ENCODE measurements at places on chromosomes 1 and 21. TPM values are rescaled to one million over a fixed set of nuclear protein-coding genes. Genes with fewer than 3 reads are reported as not detected.

GRCh38 chr1:188365874-188366273, 1537.1 kb downstream of the PLA2G4A start:
- no peaks in the 10 kb centered on the region for H3K36me3 ChIP-seq
- H3K27me3 ChIP-seq = no peaks in the 10 kb centered on the region
- no peak overlapping the region for H3K27ac ChIP-seq
- no peak overlapping the region for H3K4me3 ChIP-seq
- no peaks in the 10 kb centered on the region for H3K4me1 ChIP-seq

- DNase-seq = no peak
- no peak overlapping the region for H3K4me3 ChIP-seq
- no peaks in the 10 kb centered on the region for H3K36me3 ChIP-seq
Observed at GRCh38 chr1:149888999-149889289, 10.4 kb upstream of the BOLA1 start.

- H3K27me3 ChIP-seq = no peaks in the 10 kb centered on the region
- peaks cover 33% of the 10 kb centered on the region for H3K4me1 ChIP-seq
- H3K4me3 ChIP-seq = no peak overlapping the region
- H3K36me3 ChIP-seq = peaks cover 21% of the 10 kb centered on the region
Observed at GRCh38 chr1:52518962-52519361, 33.9 kb downstream of the TUT4 start.

DNA sequence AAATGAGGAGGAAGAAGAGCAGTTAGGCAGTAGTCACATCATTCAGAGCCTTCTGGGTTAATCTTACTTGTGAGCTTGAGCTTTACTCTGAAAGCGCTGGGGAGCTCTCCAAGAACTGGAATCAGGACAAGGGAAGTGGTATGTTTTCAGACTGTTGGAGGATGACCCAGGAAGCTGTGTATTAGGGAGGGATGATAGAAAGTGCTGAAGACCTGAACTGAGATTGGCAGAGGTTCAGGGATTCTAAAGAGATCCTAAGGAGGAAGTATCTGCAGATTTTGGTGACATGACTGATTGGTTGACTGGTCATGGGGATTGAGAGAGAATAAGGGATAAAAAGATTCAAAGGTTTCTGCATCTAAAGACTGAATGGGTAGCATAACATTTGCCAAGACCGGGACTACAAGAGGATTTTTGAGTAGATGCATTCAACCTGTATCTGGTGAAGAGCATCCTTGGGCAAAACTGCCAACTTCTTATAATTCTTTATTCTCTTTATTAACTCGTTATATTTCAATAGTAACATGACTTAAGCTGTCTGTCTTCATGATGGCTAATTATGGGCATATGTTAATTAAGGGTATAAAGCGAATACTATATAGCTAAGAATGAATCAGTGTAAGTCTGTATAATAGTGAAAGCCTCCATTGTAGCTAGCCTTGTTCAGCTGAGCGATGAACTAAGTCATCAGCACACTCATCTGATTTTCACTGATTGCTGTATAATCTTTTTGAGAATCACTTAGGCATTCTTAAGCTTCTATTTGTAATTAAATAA, 41.8 kb downstream of the XCL1 start:
- no peak overlapping the region for H3K4me3 ChIP-seq
- DNase-seq = no peak
- no peaks in the 10 kb centered on the region for H3K36me3 ChIP-seq
- no peak overlapping the region for H3K27ac ChIP-seq

The CYP2J2 gene
- 0.16 TPM for total RNA-seq

- H3K36me3 ChIP-seq = no peaks in the 10 kb centered on the region
- H3K4me3 ChIP-seq = no peak overlapping the region
- peaks cover 10% of the 10 kb centered on the region for H3K27me3 ChIP-seq
- no peak for DNase-seq
Observed at GRCh38 chr1:17218939-17219338, 14.0 kb downstream of the PADI1 start.

The TDRD5 gene
- not detected for total RNA-seq

The GBP7 gene
- total RNA-seq = not detected

DNA sequence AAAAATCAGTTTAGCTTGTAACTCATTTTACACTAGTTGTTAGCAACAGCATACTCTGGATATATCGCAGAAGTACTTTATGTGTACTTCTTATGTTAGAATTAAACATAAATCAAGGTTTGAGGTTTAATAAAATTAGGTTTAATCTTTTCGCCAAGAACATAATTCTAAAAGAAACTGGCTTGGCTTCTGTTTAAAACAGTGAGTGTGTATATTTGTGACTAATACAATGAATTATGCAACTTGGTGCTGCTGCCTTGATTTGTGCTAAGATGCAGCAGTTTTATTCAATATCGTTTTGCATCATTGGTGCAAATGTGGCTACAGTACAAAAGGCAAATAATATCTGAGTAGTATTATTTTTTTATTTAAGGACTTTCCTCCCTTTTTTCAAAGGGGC, 44.8 kb downstream of the USP25 start:
- no peaks in the 10 kb centered on the region for H3K27me3 ChIP-seq
- peaks cover 24% of the 10 kb centered on the region for H3K36me3 ChIP-seq
- no peak overlapping the region for H3K4me3 ChIP-seq
- peaks cover 18% of the 10 kb centered on the region for H3K4me1 ChIP-seq
- DNase-seq = no peak
- H3K27ac ChIP-seq = no peak overlapping the region

The CLCNKB gene
- not detected for total RNA-seq

GRCh38 chr1:5910276-5910620, 82.0 kb downstream of the NPHP4 start:
- H3K4me3 ChIP-seq = no peak overlapping the region
- H3K27ac ChIP-seq = no peak overlapping the region
- no peaks in the 10 kb centered on the region for H3K4me1 ChIP-seq
- DNase-seq = no peak

DNA sequence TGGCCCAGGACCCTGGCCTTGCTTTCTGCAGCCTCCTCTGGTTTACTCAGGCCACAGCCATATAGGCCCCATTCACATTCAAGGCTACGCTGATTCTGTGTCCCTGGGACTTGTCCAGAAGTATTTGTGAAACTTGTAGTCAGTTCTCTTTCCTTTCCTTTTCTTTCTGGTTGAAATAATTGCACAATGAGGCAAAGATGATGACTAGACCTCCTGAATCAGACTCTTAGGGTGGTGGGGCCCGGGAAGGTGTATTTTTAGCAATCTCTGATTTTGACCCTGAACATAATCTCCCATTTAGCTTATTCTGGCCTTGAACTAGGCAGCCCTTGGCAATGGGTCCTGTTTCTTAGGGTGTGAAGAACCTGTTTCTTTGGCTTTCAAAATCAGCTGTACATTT, 39.9 kb downstream of the STUM start:
- H3K27me3 ChIP-seq = no peaks in the 10 kb centered on the region
- H3K36me3 ChIP-seq = no peaks in the 10 kb centered on the region
- H3K4me1 ChIP-seq = no peaks in the 10 kb centered on the region
- H3K27ac ChIP-seq = no peak overlapping the region
- DNase-seq = no peak

DNA sequence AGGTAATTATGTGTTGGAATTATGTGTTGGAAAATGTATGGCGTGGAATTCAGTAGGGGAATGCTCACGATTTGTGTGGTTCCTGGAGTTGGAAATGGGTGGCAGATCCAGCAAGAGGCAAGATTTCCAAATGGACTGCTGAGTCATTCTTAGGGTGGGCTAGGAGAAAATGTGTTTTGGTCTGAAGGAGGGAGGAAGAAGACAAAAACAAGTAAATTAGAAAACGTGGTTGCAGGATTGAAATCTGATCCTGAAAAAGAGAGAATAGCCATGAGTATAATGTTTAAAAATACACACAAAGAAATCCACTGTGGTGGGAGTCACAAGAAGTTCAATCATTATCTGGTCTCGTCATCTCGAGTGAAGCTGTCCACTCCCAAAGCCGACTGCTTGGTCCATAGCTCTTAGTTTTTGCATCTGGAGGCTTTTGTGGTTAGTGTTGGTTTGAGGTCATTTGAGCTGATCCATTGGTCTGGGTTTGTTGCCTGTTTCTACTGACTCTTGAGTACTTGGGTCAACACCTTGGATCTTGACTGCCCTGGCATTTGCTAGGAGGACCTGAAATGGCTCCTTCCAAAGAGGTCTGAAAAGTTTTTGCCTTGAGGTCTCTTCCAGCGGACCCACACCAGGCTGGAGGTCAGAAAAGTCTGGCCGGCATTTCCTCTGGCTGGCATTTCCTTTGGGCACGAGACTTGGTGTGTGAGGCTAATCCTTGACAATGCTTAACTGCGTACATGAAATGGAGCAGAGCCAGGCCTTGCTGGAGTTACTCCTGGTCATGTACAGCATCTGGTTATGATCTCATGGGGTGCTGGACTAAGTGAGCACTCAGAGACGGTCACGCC, 9.2 kb downstream of the MX2 start:
- DNase-seq = no peak
- H3K4me1 ChIP-seq = peaks cover 29% of the 10 kb centered on the region
- no peaks in the 10 kb centered on the region for H3K27me3 ChIP-seq

DNA sequence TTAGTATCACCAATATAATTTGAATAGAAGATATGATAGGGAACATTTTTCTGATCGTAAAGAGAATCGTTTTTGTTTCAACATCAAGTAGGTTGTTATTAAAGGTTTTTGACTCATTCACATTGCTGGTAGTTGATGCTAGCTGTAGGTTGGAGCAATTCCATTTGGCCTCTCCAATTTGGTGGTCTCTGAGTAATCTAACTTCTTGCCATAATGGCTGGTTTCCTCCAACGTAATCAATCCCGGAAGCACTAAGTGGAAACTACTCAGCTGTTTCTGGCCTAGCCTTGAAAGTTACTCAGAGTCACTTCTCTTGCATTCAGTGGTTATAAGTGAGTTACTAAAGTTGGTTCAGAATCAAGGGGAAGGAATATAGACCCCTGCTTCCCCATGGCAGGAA, 26.0 kb downstream of the RCOR3 start:
- H3K27me3 ChIP-seq = no peaks in the 10 kb centered on the region
- H3K4me3 ChIP-seq = no peak overlapping the region
- H3K36me3 ChIP-seq = peaks cover 50% of the 10 kb centered on the region

The HSD3B2 gene
- total RNA-seq = not detected

DNA sequence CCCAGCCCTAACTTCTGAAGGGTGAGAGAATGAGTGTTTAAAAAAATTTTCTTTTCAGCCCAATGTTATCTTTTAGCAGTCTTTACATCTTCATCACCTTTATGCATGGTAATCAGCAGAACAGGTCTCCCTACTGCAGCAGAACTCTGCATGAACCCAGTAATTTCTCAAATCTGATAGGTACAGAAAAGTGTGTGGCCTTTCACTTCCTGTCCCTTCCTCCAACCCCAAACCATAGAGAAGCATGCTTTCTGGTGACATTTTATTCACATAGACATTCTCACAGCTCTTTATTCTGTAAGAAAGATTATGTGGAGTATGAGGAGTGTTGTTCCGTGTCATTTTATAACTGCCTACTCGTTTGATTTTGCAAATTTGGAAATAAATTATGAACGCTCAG, 68.6 kb downstream of the RPAP2 start:
- peak overlapping the region; percentile 22 for H3K4me3 ChIP-seq
- peak overlapping the region; percentile 44 for H3K27ac ChIP-seq
- peaks cover 54% of the 10 kb centered on the region for H3K36me3 ChIP-seq
- DNase-seq = no peak

The GFI1 gene
- 99.4 TPM for total RNA-seq

The TFF2 gene
- total RNA-seq = not detected

GRCh38 chr1:234069760-234070159, 165.3 kb downstream of the SLC35F3 start:
- H3K4me1 ChIP-seq = no peaks in the 10 kb centered on the region
- no peak overlapping the region for H3K27ac ChIP-seq
- no peaks in the 10 kb centered on the region for H3K36me3 ChIP-seq

GRCh38 chr1:10338047-10338446, 60.8 kb upstream of the PGD start:
- H3K27ac ChIP-seq = no peak overlapping the region
- H3K4me3 ChIP-seq = no peak overlapping the region
- H3K4me1 ChIP-seq = no peaks in the 10 kb centered on the region
- peak; percentile 11 for DNase-seq
- H3K36me3 ChIP-seq = peaks cover 30% of the 10 kb centered on the region

The MEX3A gene
- total RNA-seq = 1.6 TPM

DNA sequence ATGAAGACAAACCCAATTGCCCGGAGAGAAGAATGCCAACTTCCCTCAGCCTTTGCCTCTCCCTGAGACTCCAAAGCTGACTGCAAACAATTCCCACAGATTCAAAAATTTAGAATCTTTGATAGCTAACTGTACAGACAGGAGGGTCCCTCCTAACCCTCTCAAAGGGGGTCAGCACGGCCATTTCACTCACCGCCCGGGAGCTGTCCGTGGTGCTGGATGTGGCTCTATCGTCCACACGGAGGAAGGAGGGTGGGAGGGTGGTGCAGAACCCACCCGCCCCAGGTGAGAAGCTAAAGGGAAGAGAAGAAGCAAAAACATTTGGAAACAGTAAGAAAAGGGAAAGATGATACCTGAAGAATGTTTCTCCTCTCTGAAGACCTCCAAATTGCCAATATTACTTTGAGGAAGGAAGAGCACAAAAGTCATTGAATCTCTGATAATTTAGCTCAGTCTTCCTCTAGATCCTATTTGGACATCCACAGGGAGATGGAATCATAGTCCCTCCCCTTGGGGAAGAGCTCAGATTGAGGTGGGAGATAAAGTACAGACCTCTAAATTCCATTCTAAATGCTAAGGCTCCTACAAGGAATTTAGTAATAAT, 45.6 kb downstream of the RHBG start:
- DNase-seq = no peak
- H3K4me1 ChIP-seq = peaks cover under 1% of the 10 kb centered on the region
- no peaks in the 10 kb centered on the region for H3K36me3 ChIP-seq
- H3K4me3 ChIP-seq = no peak overlapping the region
- no peak overlapping the region for H3K27ac ChIP-seq
- peaks cover 74% of the 10 kb centered on the region for H3K27me3 ChIP-seq

The RHD gene
- not detected for total RNA-seq

DNA sequence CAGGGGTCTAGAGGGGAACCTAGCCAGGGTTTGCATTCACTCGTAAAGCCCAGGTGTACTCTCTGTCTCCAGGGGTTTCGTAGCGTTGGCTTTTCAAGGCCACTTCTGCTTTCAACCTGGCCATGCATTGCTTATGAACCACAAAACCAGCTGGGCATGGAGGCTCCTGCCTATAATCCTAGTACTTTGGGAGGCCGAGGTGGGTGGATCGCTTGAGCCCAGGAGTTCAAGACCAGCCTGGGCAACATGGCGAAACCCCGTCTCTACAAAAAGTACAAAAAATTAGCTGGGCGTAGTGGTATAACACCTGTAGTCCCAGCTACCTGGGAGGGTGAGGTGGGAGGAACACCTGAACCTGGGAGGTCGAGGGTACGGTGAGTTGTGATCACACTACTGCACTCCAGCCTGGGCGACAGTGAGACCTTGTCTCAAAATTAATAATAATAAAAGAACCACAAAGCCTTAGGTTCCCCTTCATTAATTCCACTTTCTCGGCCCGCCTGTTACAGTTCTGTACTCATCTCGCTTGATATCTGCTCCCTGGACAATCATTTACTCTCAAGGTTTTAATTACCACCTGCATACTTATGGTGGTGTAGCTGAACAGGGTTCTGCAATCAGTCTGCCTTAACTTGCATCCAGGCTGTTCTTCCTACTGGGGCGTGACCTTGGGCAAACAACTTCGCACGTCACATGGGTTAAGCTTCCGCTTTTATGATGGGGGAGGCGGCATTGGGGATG, 6.1 kb downstream of the SLC16A4 start:
- no peaks in the 10 kb centered on the region for H3K27me3 ChIP-seq
- peaks cover 18% of the 10 kb centered on the region for H3K4me1 ChIP-seq
- H3K36me3 ChIP-seq = peaks cover 33% of the 10 kb centered on the region
- no peak overlapping the region for H3K27ac ChIP-seq
- H3K4me3 ChIP-seq = no peak overlapping the region
- no peak for DNase-seq

- peaks cover 8% of the 10 kb centered on the region for H3K4me1 ChIP-seq
- peaks cover 3% of the 10 kb centered on the region for H3K36me3 ChIP-seq
- H3K27me3 ChIP-seq = peaks cover 64% of the 10 kb centered on the region
- DNase-seq = no peak
Observed at GRCh38 chr1:220526294-220526693, 1.6 kb upstream of the MARK1 start.
